Stimulated activated CD4-positive, alpha-beta T cell treated with anti-CD3 and anti-CD28 coated beads, Interleukin-2, amount 100 ng/mL, for 24 hours (primary cell): ENCODE measurements at places on chromosomes 2 and 18.

DNA sequence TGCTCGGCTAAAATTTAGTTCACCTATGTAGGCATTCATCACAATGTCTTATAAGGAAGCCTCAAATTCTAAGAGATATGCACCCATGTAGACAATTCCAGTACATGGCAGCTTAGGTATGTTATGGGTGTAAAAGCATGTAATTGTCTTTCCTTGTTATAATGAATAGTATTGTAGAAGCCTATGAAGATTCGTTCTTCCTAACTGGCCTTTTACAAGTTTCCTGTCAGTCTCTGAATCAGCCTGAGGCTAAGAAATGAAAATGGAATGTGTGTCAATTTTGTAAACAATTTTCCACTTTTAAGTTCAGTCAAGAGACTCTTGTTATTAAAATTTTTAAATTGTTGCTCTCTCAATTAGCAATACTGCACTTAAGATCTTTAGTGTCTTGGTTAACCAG, 189.9 kb upstream of the GALNT5 start:
- no peak for DNase-seq

DNA sequence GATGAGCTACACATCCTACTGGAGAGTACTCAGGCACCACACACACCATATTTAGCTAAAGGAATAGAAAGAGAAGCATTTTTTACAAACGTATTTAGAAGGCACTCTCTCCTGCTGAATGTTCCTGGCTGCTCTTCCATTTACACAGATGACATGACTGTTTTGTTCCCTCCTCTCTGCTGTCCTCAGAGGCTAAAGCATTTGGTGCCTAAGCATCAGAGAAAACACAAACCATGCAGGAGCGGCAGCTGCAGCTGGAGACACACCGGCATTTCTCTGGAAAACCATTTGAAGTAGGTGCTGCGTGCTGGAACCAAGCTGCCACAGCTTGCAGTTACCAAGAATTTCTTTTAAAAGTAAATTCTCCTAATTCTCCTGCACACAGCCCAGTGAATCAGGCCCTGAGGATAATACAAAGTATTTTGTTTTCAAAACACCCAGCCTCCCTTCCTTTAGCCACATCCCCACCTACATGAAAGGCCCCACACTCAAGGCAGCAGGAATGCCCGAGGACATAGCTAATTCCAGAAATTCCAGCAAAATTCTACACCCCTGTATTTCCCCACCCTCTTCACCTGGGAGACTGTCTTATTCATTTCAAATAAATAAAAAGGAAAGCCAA, 488.9 kb upstream of the SOX11 start:
- no peak for DNase-seq

DNA sequence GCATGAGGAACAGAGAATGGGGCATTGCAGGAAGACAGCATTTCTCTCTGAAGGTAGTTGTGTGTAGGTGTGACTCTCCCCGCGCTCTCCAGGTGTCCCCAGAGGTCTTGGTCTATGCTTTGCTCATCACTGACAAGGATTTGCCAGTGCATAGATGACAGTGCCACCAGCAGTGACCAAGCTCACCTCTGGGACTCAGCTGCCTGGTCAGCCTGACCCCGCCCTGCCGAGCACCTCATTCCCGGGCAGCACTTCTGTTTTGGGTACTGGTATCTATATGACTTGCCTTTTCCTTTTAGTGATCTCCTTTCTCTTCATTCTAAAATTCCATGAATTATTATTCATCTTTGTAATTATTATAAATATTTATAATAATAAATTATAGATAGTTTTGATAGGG, 59.1 kb downstream of the GBX2 start:
- DNase-seq, result no peak

DNA sequence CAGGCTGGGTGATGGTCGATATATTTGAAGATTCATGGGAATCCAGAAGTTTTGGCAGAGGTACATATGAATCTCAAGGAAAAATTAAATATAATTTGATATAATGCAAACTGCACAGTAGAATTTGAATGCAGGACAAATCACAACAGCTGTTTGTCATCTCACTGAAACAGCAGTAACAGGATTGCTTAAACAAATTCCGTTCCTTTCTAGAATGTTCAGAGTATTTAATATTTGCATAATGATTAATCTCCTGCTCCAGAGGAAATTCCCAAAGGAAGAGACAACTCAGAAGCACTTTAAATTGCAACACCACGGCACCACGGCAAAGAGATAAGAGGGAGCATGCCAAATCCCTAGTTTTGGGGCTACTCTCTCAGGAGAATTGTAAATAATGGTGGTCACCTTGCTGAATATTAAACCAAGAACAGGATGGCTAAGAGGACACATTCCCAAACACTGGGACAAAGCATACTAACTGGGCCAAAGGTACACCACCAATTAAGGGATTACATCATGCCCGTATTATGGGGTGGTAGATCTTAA, 67.8 kb upstream of the MAP4K3 start:
- no peak for DNase-seq

- DNase-seq, result no peak
Measured at GRCh38 chr2:2739231-2739795, 408.2 kb upstream of the MYT1L start.

DNA sequence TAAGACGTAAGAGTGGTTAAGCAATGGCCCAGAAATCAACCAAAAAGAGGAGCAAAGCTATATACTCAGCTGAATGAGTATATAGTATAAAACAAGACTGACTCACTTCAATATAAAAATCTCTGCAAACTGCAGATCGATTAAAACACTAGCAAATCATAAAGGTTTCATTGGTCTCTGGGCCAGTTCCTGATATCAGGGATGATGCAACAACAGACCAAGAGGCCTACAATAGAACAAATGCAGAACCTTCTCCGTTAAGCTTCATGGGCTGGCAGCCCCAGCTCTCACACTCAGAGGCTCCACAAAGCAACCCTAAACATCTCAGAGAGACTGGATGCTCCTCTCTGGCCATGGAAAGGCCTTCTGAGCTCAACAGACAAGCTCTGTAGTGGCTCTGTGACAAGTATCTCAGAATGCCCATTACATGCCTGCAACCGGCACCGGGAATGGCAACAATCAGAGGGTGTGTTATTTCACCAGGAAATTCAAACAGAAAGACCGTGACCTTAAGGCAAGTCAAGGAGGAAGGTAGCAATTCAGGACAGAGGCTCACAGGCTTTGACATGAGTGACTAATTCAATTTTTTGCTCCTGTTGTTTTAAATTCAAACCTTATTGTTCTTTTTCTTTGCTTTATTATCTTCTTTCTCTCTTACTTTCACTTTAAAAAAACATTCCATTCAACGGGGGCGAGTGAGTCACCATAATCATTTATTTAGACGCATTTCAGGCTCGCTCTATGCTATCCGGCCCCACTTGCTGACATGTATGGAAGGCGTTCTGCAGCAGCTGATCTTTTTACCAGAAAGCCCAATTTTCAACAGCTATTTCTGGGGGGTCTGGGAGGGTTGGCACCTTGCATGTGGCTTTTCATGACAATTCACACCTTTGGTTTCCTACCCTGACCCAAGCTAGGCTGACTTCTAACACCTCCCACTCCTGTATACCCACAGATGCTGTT, 15.1 kb downstream of the CYRIA start:
- no peak for DNase-seq

GRCh38 chr18:7417727-7418126, 149.4 kb upstream of the PTPRM start:
- DNase-seq, result no peak
